ENCODE measurements at places on chromosomes 13 and 19.

DNA sequence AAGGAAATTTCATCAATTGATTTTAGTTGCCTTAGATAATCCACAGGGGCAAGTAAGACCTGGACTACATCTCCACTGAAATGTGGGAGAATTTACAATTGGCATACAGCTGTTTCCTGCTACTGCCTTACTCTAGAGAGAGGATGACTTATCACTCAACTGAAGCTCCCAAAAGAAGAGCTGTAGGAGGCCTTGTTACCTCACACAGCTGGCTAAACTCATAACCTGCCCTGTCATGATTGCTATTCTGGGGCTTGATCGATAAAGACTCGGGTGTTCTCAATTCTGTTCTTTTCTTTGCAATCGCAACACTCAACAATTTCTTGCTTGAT lies 1396.4 kb downstream of the EFNB2 start:
- DNase-seq: no peak

GRCh38 chr13:75309981-75310580 lies 171.9 kb downstream of the TBC1D4 start:
- no peak for DNase-seq

GRCh38 chr13:72774019-72774418 lies 7.7 kb downstream of the DIS3 start:
- no peak for DNase-seq

GRCh38 chr13:32384702-32385101 lies 43.2 kb downstream of the N4BP2L1 start:
- no peak for DNase-seq

- DNase-seq: no peak
Observed at GRCh38 chr19:46080561-46080960, 39.8 kb upstream of the IGFL4 start.

- DNase-seq: no peak
Observed at GRCh38 chr19:40932008-40932959, 50.3 kb upstream of the CYP2A7 start.

DNA sequence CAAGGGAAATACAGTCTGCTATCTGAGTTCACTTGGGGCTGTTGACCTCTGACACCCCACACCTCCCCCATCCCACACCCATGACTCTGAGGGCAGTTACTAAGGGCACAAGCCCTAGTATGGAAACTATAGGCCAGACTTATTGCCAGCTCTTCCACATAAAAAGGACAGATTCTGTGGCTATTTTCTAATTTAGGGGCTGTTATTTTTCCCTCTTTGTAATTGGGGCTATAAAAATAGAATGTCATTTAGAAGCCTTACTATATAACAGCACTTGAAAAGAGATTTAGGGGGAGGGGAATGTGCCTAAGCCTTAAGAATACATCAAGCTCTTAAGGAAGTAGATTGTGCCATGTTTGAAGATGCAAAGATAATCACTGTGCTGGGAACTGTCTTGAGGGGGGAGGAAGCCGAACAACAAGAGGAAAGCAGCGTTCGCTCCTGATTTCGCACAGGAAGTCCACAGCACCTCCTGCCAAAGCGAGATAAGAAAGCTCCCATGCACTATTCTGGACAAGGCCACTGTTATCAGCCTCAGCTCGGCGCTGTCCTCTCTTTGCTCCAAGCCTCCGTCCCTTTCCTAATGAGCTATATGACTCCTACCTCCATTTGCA lies 86.6 kb downstream of the FLT1 start:
- no peak for DNase-seq

GRCh38 chr19:15550929-15551292 lies 42.6 kb downstream of the CYP4F22 start:
- DNase-seq: no peak
